ENCODE measurements at places on chromosomes 11 and 22.

DNA sequence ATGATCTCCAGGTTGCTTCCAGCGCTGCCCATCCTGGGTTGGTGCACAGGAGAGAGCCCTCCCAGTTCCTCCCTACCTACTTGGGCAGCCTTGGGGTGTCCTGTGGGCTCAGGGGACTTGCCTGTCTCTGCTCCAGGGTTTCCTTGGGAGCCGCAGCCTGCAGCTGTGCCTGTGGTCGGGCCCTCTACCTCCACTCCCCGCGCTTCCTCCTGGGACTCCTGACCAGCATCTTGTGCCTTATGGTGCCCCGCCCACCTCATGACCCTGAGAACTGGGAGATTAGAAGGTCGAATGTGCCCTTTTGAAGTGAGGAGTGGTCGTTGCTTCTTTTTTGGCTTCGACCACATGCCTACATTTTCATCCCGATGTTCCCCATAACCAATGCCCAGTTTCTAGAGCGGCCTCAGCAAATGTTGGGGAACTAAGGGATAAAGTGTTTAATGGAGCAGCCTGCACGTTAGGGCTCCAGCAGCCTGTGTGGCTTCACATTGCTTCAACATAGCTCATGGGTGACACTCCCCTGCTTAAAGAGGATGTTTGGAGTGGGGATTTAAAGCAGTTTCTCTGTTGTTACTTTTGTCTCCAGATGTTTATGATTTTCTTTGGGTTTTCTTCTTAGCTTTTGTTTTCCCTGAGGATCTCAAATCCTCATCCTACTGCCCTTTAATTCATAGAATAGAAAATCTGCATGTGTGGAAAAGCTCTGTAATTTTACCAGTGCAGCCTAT lies 248.8 kb downstream of the TBC1D22A start:
- no peak for DNase-seq

DNA sequence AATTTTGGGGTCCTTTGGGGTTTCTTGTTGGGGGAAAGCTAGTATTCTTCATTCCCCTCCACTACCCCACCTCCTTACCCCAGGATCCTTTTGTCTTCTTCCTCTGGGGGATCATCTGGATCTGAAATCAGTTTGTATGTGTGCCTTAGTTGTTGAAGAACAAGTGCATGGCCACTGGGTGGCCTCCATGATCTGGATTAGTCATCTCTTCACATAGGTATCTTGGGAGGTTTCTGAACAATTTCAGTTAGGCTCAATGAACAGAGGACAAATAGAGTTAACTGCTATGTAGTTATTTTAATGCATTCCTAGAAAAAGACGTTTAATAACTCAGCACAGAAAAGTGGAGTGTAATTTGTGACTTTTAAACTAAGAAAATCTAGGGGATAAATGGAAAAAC lies 7.1 kb upstream of the VWA5A start:
- DNase-seq = no peak

GRCh38 chr11:68116126-68116525 lies 5.1 kb downstream of the CHKA start:
- DNase-seq = no peak

- no peak for DNase-seq
Measured at GRCh38 chr11:60923326-60923725, 934 bp upstream of the TMEM132A start.

DNA sequence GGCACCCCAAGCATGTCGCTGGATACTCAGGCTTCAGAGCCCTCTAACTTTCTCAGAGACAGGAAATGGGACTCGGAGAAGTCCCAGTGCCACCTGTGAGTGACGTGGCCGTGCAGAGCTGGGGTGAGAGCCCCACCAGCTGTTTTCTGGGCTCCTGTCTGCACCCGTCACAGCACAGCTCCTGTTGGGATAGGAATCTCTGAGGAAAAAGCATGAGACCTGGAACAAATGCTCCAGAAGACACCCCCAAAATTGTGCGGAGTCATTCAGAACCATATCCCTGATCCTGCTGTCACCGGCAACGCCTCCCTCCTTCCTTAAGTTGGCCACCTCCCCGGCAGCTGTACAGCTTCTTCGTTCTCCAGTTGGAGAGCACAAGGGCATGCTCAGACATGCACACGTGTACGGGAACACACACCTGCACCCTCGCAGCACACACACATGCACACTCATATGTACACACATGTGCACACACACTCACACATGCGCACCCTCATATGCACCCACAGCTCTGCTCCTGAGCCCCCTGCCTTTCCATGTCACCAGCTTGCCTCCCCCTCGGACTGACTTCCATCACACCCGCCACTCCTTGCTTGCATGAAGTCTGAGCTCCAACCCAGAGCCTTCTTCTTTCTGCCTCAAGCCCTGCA lies 1430.0 kb downstream of the BRD1 start:
- no peak for DNase-seq

GRCh38 chr22:47122441-47123000 lies 360.1 kb downstream of the TBC1D22A start:
- DNase-seq = no peak

DNA sequence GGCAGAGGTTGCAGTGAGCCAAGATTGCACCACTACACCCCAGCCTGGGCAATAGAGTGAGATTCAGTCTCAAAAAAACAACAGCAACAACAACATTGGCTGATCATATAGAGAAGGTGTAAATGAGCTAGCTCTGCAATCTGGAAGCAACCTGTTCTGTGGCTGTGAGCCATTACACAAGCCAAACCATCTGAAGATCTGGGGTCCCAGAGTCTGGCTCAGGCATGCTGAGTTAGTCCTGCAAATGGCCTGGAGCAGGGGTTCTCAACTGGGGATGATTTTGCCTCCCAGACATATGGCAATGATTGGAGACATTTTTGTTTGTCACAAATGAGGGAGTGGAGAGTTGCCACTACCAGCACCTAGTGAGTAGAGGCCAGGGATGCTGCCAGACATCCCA lies 42.3 kb upstream of the RAB1B start:
- DNase-seq = no peak

GRCh38 chr11:107526197-107526596 lies 39.3 kb downstream of the ALKBH8 start:
- DNase-seq = no peak

DNA sequence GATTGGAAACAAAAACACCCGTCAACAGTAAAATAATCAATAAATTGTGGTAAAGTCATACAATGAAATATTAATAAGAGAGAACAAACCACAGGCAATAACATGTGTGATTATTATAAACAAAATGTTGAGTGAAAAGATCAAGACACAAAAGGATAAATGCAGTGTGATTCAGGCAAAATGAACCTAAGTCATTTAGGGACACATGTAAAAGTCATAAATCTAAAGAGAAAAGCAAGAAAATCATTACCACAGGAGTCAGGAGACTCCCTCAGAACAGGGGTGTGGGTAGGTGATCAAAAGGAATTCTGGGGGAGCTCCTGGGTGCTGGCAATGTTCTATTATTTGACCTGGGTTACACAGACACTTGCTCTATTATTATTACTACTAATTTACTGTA lies 47.9 kb upstream of the PPP2R1B start:
- DNase-seq = no peak

DNA sequence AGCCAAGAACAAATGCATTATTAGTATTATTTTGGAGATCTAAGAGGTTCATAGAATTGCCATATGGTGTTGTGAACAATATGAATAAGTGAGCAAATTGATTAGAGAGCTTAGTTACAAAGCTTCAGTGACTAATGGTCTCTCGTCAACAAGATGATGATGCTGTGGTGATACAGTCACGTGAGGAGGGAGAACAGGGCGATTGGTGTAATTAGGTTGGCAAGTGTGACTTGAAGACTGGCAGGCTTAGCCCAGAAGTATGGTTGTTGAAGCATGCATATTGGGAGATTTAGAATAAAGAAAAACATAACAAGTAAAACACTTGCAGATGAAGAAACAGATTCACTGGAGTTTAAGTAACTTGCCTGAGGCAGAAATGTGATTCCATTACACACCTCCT lies 100.6 kb upstream of the SORL1-AS1 start:
- DNase-seq = no peak

DNA sequence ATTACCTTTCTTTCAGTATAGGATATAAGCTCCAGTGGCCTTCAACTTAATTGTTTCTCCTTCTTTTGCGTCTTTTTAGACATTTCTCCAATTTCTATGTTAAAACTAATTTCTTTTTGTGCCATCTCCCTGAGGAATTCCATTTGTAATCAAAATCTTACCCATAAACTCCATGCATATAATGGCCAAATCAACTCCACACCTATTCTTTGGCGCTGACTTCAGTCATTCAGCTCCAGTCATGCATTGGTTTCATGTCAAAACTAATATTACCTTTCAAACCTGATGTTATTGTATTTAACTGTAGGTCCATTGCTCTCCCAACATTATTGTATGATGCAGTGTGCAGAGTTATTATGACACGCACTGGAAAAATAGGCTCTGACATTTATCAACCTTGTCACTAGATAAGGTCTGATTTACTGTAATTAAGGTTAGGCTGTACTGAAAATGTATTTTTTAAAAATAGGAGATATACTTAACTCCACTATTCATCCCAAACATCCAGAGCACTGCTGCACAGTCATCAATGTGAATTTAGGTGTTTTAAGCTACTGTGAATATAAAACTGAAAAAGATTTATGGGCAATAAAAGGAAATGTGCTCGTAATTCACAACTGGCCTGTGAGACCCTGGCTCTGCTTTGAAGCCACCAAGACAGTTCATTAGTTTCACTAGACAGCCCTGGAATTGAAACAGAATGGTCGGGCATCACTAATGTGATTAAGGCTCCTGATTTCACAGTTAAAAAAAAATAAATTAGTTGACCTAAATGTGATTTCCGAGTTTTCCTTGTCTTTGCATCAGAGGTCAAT lies 180.6 kb upstream of the GRIA4 start:
- no peak for DNase-seq

- DNase-seq = no peak
Measured at GRCh38 chr11:115263799-115264656, 240.2 kb downstream of the CADM1 start.

DNA sequence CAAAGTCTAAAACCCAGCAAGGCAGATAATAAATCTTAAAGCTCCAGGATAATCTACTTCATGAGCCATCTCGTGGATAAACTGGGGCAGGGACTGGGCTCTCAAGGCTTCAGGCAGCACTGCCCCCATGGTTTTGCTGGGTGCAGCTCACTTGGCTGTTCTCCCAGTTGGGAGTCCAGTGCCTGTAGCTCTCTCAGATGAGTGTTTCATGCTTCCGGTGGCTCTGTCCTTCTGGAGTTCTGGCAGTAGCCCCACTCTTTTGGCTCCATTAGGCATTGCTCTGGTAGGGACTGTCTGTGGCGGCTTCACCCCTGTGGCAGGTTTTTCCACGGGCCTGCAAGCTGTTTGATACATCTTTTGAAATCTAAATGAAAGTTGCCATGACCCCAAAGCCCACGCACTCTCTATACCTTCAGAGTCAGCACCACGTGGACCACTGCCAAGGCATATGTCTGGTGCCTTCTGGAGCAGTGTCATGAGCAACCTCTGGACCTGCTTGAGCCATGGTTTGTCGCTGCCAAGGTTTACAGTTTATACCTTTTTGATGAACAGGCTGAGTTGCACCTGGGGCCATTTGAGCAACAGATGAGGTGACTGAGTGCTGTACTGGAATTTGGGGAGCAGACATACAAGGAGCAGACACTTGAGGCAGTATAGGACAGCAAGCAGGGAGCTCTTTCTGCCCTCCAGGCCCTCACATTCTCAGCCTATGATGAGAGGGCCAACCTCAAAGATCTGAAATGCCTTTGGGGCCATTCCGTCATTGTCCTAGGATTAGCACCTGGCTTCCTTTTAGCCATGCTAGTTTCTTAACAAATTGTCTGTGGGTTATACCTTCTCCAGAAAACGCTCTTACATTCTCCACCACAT lies 48.6 kb downstream of the MTNR1B start:
- DNase-seq = no peak

DNA sequence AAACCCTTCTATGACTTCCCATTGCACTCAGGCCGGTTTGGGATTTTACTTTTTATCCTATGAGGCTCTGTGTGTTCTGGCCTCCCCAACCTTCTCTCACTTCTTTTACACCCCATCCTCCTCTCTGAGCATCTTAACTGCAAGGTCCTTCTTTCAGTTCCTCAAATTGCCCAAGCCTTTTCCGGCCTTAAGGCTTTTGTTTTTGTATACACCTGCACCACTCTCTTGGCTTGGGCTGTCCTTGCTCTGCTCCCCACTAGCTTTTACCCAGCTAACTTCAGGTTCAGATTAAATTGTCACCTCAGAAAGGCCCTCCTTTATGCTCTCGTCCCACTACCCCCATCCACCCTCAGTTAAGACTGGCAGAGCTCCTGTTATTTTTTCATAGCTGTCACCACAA lies 55.5 kb downstream of the FAM83F start:
- no peak for DNase-seq

DNA sequence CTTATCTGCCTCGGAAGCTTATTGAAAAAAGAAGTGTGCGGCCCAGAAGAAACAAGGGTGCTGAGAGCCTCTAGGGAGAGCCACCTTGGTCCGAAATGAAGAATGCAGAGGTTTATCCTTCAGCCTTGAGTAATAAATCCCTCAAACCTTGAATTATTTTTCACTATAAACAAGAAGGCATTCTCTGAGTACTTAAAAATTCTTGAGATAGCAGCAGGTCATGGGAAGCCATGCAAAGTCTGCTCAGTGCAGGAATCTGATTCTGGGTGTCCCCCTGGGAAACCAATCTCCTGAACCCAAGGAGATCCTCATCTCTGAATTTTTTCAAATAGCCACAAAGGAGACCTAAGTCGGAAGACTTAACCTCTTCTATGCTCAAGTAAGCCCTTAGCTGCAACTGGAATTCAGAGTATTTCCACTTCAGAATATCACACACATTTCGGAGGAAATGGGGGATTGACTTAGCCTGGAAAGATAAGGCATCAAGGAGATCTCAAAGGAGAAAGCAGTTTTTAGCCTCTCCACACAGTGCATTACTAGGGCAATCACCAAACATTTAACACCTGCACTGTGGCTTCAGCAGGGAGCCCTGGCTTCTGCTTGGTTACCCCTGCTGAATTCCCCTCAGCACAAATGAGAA lies 365.0 kb downstream of the ETS1 start:
- DNase-seq = no peak

DNA sequence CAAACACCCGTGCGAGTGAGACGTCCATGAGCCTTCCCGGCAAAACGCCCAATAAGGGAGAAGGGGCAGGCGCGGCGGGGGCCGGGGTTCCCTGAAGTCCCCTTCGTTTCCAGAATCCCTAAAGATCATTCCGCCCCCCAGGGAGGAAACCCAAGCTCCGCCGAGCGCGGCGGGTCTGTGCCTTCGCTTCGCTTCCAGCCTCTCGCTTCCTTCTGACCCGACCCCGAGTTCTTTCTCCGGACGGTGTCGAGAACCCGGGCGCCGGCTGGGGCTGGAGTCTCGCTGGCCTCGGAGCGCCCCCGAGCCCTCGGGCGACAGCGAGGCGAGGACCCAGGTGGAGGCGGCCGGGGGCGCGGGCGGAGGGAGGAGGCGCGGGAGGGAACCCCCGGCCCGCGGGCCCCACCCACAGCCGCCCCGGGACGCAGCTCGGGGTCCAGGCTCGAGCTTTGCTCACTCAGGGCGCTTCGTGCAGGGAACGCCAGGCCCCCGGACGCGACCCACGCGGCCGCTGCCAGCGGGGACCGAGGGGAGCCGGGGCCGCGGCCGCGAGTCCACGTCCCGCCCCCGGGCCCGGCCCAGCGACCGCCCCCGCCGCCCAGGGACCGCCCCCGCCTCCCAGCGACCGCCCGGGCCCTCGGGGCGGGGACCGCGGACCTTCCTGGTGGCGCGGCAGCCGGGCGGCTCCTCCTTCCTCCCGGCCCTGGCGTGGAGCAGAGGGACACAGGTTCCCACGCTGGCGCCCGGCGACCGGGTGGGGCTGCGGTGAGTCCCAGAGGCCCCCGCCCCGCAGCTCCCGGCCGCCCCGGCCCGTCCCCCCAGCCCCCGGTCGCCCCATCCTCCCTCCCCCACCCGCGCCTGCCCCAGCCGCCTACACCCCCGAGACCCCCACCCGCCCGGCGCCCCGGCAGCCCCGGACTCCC lies at the start of gene PGGHG:
PGGHG (plus strand) TSS at position 649 of the 920 bp plus-strand sequence. CDS start 691 bp downstream, outside the sequence.
- no peak for DNase-seq

Data from stimulated activated CD4-positive, alpha-beta T cell treated with anti-CD3 and anti-CD28 coated beads, TNF-alpha, amount 100 ng/mL, for 24 hours (primary cell).